ENCODE measurements at places on chromosomes 5 and 9.

GRCh38 chr5:140565780-140566095, 1.1 kb downstream of the SLC35A4 start:
- no peak for DNase-seq

- peak; percentile 65 for DNase-seq
These were observed 10.7 kb downstream of the PDLIM4 start for GRCh38 chr5:132267931-132268768.

- peak; percentile 26 for DNase-seq
These were observed 31.5 kb downstream of the VAV2 start for GRCh38 chr9:133960568-133961129.

DNA sequence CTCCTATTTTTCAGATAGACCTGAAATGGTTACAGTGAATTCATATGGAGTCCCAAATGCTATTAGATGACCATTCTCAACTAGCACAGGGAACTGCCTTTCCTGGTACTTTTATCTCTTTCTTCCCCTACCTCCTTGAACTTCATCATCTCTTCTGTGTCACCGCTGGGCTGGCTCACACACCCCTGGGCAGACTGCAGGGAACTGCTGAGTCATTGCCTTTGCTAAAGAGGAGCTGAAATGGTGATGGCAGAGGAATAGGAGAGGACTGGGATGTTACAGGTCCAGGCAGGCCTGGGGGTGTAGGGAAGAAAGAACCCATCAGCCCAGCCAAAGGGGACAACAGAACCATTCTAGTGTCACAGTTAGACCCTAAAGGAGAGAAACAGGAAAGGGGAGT, 322.3 kb downstream of the ASTN2 start:
- DNase-seq, result peak; percentile 55

DNA sequence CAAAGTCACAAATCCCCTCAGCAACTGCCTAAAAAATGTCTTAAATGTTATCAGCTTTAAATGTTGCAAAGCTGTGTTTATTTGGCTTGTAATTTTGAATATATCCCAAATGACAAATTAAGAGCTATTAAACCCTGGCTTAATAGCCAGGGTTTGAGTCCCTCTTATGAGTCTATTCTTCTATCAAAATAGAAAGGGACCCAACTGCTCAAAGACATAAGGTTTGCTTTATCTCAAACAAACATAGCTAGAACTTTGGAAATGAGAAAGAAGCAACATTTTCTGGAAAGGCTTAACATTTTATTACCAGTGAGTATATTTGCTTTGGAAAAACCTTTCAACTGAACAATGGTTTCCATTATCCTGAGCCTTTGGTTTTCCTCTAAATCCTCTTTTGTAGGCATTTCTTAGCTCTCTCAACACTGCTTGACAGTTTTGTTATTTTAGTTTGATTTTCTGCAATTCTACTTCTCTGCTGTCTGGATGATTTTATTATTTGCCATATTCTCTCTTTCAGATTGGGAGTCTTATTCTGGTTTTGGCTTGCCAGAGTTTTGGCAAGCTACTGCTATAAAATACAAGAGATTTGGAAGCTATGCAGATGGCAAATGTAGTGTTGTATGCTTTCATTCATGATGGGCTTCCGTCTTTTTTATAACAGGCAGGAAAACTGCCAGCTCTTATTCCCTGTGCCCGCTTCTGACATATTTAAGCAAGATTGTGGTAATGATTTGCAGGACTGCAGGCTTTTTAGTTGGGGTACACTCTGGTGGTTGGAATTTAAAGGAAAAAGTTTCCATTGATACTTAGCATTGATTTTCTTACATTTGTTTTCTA, 734.9 kb downstream of the DTWD2 start:
- no peak for DNase-seq

- DNase-seq, result no peak
These were observed 5.5 kb downstream of the ARRDC1 start for GRCh38 chr9:137610944-137611343.

GRCh38 chr9:33263131-33264002, 1.1 kb downstream of the BAG1 start:
- peak; percentile 52 for DNase-seq

DNA sequence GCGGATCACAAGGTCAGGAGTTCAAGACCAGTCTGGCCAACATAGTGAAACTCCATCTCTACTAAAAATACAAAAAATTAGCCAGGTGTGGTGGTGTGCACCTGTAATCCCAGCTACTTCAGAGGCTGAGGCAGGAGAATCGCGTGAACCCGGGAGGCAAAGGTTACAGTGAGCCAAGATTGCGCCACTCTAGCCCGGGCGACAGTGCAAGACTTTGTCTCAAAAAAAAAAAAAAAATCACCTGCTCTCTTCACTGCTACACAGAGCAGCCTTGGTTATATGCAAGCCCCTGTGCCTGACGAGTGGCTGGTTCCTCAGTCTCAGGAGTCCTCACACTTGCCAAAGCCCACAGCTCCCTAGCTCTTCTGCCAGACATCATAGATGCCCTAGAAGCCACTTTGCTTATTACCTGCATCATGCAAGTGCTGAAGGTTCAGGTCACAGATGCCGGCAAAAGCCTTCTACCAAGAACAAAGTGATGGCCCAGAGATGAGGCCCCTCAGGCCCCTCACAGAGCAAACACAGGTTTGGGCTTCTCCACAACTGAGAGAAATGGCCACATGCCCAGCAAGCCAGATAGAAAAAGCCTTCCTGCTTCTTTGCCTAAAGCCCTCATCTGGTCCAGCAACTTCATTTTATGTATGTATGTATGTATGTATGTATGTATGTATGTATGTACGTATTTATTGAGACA, 176.4 kb downstream of the AUH start:
- DNase-seq, result no peak

GRCh38 chr9:128282500-128282899, 6.4 kb downstream of the SWI5 start:
- DNase-seq, result peak; percentile 42

DNA sequence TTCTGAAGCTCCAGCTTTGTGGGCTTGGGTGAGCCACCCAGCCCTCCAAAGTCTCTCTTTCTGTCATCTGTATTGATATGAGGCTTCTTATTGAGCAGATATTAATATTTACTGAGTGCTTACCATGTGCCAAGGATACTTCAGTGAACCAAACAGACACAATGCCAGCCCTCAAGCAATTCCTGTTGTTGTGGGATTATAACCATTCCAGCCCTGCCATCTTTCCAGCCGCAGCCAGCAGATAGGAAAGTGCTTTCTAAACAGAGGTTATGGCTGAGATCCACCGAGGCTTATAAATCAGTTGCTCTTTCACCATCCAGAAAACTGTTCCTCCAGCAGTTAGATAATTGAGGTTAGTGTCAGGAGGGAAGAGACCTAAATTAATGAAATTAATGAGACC, 137.7 kb upstream of the ALDH1B1 start:
- DNase-seq, result no peak

Measured in kidney tubule cell (primary cell).